ENCODE measurements at places on chromosomes 2 and 18. TPM values are rescaled to one million over a fixed set of nuclear protein-coding genes. Genes with fewer than 3 reads are reported as not detected.

The SCN2A gene
- 0.07 TPM for total RNA-seq

The ANKRD30B gene
- total RNA-seq, result 0.17 TPM

The POTEJ gene
- total RNA-seq, result not detected

The CCDC68 gene
- 2.7 TPM for total RNA-seq

The DAW1 gene
- total RNA-seq, result 1.6 TPM

The CAPN14 gene
- 0.46 TPM for total RNA-seq

The RRM2 gene
- 214 TPM for total RNA-seq

The LYG2 gene
- not detected for total RNA-seq

The ASTL gene
- total RNA-seq, result not detected

The RUFY4 gene
- not detected for total RNA-seq

The ARHGAP15 gene
- total RNA-seq, result not detected

The CD226 gene
- total RNA-seq, result 1.9 TPM

The SERPINB10 gene
- 0.98 TPM for total RNA-seq

The SOCS6 gene
- total RNA-seq, result 12.3 TPM

The RBM45 gene
- 10.2 TPM for total RNA-seq

The IL1R2 gene
- total RNA-seq, result 5.4 TPM

The UGT1A10 gene
- not detected for total RNA-seq

Measured in epithelial cell of proximal tubule (primary cell).